Cerebellar nuclear complex (tissue), 1 donor: ENCODE measurements at places on chromosomes 12 and 14.

DNA sequence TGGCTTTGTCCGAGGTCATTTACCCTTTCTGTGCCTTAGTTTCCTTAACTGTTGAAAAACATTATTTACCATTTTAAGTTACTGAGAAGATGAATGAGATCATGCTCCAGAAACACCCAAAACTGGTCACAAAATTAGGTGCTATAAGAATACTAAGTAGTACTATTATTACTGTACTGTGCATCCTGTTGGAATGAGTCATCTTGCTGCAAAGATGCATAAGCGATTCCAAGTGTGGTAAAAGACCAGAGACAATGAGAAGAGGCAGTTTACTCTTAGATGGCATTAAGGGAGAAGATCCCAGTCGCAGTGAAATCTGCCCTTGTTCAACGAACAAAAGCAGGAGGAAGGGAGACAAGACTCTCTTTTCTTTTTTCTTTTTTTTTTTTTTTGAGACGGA, 4.2 kb upstream of the PLEKHA5 start:
- no peak for DNase-seq

GRCh38 chr14:69044965-69045555, 66.0 kb upstream of the ACTN1 start:
- no peak for DNase-seq

GRCh38 chr14:23160924-23161522, 22.4 kb downstream of the SLC7A8 start:
- DNase-seq: no peak

DNA sequence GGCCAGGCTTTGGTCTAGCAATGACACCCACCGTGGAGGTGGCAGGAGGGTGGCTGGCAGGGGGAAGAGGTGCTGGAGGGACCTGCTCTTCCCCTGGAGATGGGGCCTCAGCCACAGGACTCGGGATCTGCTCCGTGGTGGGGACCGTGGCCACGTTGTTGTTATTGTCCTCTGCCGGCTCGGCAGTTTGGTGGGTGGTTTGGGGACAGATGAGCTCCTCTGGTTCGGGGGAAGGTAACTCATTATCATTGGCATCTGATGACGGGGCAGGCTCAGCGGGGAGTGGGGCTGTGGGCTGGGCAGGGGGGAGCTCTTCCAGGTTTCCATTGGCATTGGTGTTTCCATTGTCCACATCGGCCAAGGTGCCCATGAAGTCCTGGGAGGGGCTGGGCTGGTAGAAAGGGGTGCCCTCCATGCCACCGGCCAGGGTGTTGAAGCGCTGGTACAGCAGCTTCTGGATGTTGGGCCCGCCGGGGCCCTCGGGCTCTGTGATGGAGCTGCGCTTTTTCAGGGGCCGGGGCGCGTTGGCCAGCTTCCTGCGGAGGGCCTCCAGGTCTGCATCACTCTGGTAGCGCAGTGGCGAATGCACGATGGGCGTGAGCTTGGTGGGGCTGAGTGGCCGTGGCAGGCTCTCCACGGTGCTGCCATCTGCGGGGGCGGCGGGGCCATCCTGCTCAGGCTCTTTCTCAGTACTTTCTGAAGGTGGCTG, 24.3 kb downstream of the ZFYVE21 start:
- no peak for DNase-seq

DNA sequence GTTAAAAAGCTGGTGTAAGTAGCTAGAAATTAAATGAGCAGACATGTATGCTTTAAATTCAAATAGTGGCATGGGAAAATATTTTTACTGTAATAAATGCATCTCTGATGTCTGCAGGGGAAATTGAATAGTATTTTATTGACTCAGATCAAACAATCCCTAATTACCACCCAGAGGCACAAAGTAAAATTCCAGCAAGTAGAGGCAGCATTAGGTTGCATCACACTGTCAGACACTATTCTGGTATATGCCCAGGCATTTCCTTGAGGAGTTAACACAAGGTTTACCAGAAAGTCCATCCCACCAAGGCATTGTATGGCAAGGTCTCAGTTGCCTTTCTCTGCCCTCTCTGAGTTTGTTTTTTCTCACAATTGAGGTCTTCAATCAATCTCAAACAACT, 201.6 kb upstream of the KITLG start:
- DNase-seq: no peak

- no peak for DNase-seq
Observed at GRCh38 chr12:101939306-101939705, 61.9 kb downstream of the DRAM1 start.

DNA sequence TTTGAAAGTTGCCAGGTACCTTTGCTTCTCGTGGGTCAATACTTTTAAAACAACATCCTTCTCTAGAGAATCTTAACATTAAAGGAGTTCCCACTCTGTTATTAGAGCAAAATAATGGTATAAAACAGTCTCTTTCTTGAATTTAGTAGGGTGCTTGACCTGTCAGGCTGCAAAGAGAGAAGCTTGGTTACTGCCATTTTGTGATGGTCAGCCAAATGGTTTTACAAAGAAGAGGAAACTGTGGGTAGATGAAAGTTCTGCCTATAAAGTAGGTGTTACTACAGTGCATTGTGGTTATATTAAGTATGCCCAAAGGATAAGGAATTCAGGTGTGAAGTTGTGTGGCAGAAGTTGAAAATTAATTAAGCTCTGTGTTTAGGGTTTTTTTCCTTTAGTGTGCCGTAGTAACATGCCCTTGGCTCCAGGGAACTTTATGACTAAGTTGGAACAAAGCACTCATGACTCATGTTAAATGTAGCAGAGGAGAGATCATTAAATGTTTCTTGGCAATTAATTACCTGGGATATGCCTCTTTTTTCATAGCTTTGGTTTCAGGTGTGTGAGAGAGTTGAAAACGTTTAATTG, 354.0 kb upstream of the KITLG start:
- DNase-seq: no peak

DNA sequence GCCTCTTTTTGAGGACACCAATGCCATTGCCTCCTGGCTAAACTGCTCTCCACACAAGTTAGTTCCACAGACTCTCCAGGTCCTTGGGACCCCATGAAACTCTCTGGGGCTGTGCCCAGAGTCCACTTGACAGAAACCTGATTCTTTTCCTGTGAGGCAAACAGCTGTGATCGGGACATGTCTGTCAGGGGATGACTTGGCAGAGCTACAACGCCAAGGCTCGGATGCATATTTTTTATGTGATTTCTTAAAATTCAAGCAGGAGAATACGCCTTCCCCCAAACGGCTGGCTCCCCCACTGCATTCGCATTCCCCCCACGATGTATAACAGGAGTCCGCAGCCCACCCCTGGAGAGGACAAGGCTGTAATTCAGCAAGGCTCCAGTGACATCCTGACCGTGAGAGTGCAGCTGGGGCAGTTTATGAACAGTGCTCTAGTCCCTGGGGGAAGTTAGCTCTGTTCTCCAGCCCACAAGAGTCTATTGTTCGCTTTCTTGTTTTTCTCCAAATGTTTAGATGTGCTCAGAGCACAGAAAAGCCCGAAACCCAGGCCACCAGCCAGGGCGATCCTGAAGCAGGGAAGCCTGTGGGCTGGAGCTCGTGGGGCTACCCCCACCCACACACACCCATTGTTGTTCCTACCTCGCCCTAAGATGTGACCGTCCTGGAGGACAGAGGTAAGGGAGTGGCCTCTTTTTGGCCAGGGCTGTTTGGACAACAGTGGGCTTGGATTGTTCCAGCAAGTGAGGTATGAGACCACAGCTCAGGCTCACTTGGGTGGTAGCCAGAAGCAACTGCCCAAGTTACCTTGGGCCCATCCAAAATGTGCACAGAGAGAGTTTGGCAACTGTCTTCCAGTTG, 159.5 kb downstream of the ZFP36L1 start:
- DNase-seq: no peak

DNA sequence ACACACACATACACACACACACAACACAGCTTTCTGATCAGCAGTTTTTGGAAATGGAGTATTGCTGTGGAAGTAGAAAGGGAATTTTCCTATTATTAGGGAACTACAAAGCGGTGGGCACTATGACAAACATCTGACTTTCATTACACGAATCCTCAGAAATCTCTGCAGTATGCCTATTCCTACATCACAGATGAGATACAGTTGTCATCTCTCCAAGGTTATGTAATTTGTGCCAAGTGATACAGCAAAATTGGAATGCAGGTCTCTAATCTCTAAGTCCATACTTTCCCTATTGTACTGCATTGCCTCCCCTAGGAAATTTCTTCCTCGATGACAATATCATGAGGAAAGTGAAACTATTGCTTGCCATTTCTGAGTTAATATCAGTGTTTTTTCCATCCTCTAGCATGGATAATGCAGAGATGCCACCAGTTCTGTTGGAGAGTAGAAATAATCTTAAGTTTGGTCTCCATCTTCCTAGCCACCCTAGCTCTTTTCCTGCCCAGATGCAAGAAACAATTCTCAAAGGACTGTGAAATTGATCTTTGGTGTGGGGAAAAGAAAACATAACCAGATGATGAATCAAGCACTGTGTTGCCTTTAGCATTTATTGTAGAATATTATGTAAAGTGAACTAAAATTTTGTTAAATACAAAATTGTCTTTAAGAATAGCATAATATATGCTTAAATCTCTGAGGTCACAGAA, 94.7 kb downstream of the ERGIC2 start:
- no peak for DNase-seq

GRCh38 chr14:33768458-33768830, 182.4 kb downstream of the EGLN3 start:
- DNase-seq: no peak

GRCh38 chr14:36258241-36258640, 62.2 kb downstream of the MBIP start:
- DNase-seq: no peak
